ENCODE measurements at places on chromosomes 11 and 22. TPM values are rescaled to one million over a fixed set of nuclear protein-coding genes. Genes with fewer than 3 reads are reported as not detected.

GRCh38 chr11:129694966-129695365, 120.7 kb upstream of the TMEM45B start:
- no peak for DNase-seq

DNA sequence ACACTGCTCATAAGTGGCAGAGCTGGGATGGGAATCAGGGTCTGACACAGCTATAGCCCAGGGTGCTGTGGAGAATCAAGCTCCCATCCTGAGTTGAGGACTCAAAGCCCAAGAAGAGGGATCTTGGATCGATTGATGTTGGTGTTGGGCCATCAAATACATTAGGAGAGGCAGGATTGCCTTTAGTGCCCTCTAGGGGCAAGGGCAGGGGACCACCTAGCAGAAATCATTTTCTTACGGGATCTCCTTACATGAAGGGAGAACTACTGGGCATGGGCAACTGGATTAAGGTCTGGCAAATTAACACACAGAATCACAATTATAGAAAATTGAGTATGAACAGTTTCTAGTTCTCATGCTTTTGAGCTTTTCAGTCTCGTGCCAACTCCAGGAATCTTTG, 24.9 kb upstream of the EMSY start:
- DNase-seq = peak; percentile 15

GRCh38 chr11:28910926-28911325, 802.7 kb downstream of the METTL15 start:
- DNase-seq = no peak

The MRGPRX3 gene
- not detected for total RNA-seq

DNA sequence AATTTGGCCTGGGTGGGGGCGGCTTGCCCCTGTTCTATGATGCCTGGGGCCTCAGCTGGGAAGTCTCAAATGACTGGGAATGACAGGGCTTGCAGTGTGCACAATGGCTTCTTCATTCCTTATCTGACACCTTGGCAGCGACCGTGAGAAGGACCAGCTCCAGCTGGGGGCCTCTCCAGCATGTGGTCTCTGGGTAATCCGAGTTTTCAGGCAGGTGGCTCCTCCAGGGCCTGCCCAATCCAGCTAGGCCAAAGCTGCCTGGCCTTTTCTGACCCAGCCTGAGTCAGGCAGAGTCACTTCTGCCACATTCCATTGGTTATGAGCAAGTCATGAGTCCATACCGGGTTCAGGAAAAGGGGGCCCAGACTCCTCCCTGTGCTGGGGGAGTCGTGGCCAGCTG, 646.0 kb downstream of the OPCML start:
- no peak for DNase-seq

The BIK gene
- 0.80 TPM for total RNA-seq

DNA sequence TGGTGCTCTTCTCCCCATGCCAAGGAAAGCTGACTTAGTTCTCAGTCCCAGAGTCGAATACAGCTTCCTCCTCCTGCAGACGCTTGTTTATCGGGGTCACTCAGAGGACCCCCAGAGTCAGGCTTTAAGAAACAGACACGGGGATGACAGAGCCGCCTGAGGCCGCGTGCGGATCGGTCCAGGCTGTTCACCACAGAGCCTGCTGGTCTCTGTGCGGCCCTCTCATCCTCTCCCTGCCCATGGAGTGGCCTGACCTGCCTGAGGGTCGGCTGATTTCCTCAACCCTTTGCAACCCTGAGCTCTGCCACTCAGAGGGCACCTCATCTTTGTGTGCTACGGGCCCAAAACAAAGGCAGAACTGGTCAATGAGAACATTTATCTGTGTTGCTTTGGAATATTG, 2.1 kb downstream of the GAL start:
- no peak for DNase-seq

- no peak for DNase-seq
Measured at GRCh38 chr11:82683029-82683428, 50.6 kb downstream of the FAM181B start.

DNA sequence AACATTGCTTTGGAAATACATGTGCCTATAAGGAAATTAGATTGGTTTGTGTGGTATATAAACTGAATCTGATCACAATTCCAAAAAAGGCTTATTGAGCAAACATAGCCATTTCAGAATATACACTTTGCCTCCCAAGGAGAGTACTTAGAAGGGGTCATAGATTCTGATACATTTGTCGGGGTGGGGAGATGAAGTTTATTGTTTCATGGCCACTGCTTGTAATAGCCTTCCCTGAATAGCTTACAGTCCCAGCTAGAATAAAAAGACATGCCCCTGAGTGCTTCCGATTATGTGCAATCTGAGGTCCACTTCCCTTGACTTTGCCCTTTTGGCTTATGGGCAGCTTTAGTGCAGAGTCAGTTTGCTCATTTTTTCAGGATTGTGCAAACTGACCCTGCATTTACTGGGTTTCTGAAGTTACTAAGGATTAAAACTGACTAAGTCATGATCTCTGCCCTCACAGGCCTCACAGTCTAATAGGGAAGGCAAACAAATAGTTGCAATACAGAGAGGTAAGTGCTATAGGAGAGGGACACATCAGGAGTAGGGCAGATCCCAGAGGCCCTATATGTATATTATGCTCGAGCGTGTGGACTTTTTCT, 184.2 kb downstream of the BLID start:
- peak; percentile 99 for DNase-seq

DNA sequence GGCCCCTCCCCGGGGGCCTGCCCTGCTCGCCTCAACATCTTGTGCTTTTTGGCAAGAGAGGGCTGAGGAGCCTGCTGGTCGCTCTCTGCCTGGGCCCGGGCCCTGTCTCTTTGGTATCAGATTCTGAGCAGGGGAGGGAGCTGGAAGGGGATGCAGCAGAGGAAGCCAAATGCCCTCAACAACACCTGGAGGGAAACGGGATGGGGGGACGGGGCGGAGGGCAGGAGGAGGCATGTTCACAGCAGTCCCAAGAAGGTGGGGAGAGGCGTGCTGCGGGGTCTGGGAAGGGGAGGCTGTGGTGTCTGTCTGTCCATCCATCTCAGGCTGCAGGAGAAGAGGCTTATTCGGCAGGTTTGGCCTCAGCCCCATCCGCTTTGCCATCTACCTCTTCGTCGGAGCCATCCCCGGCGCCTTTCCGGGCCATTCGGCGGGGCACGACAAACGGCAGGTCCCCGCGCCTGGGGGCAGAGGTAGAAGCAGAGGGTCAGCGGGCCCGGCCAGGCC, 29.4 kb downstream of the APOL1 start:
- no peak for DNase-seq

DNA sequence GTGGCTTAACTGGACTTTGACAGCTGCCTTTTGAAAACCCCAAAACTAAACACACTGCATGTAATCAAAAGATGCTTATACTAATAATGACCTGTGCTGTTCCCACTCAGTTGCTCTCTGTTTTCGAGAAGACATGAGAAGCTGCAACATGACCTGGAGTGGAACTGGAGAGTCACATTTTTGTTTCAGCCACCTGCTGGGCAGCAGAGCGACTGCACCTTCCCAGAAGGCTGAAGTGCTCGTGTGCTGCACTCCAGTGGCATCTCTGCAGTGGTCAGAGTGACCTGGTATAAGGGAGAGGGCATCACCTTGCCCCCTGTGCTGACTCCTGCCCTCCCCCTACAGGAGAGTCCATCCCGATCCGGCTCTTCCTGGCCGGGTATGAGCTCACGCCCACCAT, 8.6 kb downstream of the THYN1 start:
- DNase-seq = peak; percentile 35

DNA sequence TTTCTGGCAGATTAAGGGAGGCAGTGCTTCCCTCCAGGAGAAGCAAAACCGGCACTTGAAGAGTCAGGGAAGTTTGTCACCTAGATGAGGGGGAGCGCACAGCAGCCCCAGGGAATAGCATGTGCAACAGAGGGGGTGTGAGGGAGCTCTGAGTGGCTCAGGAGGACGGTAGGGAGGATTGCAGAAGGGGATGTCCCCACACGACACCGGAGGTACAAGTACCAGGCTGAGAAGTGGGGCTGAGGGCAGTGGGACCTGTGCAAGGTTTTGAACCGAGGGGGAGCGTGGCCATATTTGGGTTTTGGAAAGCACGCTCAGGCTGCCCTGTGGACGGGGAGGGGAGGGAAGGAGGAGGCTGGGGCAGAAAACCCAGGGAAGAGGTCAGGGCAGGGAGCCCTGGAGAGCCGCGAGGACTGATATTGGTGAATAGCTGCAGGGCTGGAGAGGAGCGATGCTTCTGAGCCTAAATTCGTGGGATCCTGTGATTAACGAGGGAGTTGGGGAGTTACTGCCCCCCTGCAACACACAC, 17.9 kb upstream of the TMPRSS6 start:
- DNase-seq = no peak

The HSPB2 gene
- not detected for total RNA-seq

The ADAMTS15 gene
- total RNA-seq = not detected

Data from HepG2 (cell line).